Stimulated activated CD4-positive, alpha-beta T cell treated with anti-CD3 and anti-CD28 coated beads, Interleukin-1b, Interleukin-23, amount 100 ng/mL, for 1 hour (primary cell): ENCODE measurements at places on chromosomes 1 and 21.

DNA sequence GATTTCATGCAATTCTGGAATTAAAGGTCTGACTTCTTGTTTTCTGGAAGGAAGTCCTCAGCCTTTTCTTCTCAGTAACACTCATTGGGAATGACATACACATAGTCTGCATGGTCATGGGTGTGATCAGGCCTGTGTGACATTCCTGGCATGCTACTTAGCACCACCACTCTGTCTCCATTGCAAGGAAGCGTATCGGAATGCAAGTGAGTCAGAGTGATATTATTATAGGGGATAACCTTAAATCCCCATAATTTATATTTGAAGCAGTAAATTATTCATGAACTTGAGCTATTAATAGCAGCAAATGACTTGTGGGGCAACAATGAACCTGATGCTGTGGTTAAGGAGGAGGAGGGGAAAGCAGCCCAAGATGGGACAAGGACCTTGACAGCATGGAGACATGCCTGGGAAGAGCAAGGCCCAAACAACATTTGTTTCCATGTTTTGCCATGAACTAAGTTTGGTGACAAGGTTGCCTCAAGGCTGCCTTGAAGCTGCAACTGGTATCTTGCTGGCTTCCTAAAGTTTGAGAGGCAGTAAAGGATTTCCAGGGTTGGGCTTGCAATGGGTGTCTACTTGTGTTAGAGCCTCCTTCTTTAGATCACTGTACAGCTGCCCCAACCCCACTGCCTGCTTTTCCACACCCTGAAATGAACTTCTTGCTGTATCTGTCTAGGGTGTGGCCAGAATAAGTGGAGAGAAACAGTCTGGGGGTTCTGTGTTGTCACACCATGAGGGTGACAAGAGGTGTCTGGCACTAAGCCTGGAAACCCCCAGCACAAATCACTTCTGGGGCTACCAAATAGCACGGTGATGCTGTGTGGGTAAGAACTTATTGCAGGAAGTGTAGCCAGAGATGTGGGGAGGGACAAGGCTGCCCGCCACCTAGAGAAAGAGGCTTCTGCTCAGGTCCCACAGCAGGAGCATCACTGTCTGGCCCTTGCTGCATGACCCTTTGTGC is 4.6 kb downstream of the MAB21L3 start:
- no peak for DNase-seq

DNA sequence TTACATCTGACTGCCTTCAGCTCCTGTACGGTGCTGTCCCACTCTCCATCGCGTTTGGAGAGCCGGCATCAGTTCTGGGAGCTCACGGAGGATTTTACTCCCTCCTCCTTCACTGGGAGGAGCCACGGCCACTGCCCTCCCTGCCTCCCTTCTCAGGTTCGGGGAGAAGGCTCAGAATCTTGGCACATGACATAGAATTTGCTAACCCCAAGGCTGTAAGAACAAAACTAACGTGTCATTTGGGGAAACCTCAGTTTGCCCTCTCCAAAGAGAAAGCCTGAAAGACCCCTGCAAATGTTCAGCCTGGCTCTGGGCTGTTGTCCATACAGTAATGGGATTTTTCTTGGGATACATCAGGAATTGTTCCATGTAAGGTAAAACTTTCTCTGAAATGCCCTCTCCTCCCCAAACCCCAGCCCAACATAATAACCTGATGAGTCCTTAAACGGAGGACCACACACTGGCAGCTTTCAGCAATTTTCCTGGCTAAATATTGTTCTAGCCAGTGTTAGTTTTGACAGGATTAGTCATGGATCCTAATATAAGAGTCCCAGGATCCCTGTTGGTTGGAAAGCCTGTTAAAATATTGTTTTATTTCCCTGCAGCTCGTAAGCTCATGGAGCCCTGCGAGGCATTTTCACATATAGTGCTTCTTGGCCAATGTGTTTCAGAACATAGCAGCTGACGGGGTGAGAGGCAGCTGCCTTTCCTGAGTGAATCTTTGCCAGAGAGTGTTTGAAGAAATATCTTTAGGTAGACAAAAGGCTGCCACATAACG is 98.8 kb downstream of the RHOU start:
- no peak for DNase-seq

DNA sequence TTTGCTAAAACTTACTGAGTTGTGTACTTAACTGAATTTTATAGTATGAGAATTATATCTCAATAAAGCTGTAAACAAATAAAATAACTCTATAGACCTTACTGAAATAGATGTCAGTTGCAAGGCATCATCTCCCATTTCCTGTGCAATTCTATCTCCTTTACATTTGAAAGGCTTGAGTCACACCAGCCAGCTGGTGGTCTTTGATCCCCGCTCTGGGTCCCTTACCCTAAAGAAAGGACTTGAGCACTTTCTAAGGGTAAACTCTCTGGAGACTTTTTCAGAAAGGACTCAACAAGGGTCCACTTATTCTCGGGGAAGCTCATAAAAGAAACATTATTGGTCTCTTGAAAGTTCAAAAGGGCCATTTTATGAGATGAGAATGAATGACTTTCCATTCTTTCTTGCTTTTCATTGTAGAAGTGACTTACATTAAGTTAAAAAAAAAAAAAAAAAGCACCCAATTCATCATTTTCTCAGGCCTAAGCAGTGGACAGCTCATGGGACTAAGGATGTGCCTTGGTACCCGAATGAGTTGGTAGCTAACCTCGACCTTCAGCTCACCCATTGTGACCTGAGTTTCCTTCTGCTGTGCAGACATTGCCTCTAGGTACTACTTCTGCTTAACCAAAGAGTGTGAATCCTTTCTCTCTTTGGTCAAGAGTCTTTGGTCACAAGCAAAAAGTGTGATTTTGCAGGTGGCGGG is 147.0 kb upstream of the COA6 start:
- no peak for DNase-seq

- peak; percentile 6 for DNase-seq
Observed at GRCh38 chr1:248618878-248619277, 16.0 kb downstream of the OR2T11 start.

DNA sequence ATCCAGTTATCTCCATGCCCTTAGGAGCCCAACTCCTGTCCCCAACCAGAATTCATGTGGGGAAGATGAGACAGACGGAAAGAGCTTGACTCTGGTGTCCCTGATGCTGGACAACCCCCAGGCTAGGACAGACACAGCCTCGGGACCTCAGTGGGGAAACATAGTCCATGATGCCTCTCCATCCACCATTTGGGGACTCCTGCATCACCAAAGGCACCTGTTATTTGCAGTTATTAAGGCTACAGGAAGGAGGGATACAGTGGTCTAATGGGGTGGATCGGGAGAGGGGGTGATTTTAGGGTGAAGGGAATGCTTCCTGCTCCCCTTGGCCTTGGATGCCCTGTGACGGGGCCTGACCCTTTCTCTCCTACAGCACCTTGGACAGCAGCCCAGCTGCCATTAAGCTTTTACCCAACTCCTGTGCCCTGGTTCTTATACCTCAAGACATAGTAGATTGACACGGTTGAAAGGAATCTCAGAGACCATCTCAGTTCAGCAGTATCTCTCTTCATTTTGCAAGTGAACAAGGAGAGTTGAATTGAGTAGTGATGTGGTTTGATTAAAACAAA is 111.6 kb downstream of the MATN1 start:
- no peak for DNase-seq

DNA sequence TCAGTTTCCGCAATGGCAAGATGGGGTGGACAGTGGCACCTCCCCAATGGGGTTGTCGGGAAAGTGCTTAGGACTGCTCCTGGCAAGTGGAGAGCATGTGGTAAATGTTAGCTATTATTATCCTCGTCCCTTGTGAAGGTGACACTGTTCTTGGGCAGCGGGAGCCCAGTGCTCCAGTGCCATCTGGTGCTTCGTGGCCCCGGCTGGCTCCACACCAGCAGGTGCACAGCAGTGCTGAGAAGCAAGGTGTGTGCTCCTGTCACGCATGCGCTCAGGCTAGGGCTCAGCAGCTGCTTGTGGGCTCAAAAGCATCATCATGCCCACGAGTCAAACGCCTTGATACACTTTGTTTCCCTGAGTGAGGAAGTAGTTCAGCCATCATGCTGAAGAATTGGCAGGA is 24.9 kb upstream of the KCNC4 start:
- DNase-seq: no peak

DNA sequence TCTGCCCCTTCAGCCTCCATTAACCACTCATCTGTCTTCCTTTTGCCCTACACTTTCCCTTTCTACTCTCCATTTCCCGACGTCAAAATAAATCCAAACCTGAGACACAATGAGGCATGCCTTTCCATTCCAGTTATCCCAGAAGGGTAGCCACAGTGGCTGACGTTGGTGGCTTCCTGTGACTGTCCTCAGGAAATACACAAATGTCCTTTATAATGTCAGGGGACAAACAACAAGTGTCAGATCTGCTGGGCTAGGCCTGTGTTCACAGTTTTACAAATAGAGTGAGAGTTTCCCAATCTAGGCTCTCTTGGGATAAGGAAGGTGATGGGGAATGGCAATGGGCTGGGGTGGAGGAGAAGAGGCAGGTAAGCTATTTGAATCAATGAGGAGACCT is 135.3 kb downstream of the BRINP2 start:
- DNase-seq: no peak

GRCh38 chr1:224773646-224774045 is 155.8 kb upstream of the DNAH14 start:
- no peak for DNase-seq

GRCh38 chr1:228286505-228287417 is 78.9 kb downstream of the OBSCN start:
- DNase-seq: no peak

DNA sequence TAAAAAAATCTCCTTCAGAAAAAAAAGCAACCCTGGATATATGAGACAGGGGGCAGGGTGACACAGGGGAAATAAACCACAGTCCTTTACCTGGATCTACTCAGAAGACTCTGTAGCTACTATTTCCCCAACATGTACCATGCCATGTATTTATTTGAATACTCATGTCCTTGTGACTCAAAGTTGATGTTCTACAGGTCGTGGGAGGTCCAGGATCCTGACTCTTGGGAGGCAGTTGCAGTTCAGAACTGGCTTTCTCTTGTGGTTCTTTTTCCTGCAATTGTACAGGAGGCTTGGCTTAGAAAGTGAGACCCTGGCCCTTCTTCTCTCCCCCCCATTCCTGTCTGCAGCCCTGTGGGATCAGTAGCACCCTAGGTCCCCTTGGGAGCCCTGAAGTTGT is 5.8 kb upstream of the IL24 start:
- DNase-seq: no peak

- no peak for DNase-seq
Observed at GRCh38 chr1:32012709-32013385, 821 bp upstream of the KHDRBS1 start.

DNA sequence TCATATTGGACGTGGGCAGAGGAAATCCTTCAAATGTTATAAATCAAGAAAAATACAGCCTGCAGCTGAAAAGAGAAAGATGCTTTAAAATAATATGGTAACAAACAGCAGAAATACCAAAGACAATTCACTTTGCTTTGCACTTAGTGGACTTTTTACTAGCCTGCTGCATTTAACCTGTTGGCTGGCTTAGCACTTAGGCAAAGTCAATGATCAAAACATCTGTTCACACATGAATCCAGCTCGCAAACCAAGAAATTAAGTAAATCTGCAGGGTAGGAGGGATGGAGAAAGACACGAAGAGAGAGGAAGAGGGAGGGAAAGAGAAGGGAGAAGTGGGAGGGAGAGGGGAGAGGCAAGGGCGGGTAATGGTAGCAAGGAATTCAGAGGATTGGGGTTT is 103.6 kb upstream of the RAB4A start:
- no peak for DNase-seq

DNA sequence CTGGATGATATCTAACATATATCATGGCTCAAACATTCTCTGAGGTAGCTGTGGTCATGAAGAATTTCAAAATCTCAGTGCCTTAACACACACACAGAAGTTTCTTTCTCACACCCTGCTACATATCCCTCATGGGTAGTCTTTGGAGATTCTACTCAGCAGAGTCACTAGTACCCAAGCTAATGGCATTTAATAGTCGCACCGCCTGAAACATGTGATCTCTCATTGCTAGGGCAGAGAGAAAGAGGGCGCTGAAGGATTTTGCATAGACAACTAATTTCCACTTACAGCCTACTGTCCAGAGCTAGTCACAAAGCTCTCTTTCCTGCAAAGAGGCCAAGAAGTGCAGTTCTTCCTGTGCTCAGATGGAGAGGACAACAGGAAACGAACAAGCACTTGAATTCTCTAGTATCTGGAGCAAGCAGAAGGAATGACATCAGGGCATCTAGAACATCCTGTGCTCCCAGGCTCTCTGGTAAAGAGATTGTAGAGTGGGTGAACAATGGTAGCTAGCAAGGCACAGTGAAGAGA is 183.4 kb upstream of the PTBP2 start:
- DNase-seq: no peak

- no peak for DNase-seq
Observed at GRCh38 chr1:70334436-70334835, 20.1 kb downstream of the ANKRD13C start.

GRCh38 chr21:45554477-45555175 is 12.4 kb upstream of the SLC19A1 start:
- peak; percentile 90 for DNase-seq

DNA sequence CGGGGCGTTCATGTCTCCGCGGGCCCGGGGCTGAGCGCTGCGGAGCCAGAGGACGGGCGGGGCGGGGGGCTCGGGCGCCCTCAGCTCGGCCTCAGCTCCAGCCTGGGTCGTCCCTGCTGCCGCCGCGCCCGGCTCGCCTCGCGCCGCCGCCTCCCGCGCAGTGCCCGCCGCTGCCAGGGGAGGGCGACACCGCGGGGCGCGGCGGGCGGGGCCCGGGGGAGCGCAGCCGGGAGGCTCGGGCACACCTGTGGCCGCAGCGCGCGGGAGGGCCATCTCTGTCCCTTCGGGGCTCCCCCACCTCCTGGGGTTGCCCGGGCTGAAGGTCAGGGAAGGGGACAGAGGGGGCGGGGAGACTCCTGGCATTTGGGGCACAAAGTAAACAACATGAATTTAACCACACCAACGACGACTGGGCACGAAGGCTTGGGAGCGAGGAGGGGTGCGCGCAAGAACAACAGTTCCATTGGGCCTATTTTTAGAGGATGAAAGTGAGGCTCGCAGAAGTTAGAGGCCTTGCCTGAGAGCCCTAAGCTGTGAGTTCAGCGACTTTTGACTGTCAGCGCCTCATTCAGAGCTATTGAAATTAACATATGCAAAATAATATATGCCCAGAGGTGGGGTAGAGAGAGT is at the start of gene FAM131C:
Gene FAM131C (minus strand): TSS at position 162 of the 630 bp plus-strand sequence. CDS start 209 bp downstream, outside the sequence.
- DNase-seq: no peak

- no peak for DNase-seq
Observed at GRCh38 chr1:204714861-204715511, 29.4 kb upstream of the LRRN2 start.
